Lower leg skin (tissue), 4 donors: ENCODE measurements at places on chromosomes 12 and 14.
A peak's percentile ranks its signal among the peaks of the same experiment; 100 is the strongest.

DNA sequence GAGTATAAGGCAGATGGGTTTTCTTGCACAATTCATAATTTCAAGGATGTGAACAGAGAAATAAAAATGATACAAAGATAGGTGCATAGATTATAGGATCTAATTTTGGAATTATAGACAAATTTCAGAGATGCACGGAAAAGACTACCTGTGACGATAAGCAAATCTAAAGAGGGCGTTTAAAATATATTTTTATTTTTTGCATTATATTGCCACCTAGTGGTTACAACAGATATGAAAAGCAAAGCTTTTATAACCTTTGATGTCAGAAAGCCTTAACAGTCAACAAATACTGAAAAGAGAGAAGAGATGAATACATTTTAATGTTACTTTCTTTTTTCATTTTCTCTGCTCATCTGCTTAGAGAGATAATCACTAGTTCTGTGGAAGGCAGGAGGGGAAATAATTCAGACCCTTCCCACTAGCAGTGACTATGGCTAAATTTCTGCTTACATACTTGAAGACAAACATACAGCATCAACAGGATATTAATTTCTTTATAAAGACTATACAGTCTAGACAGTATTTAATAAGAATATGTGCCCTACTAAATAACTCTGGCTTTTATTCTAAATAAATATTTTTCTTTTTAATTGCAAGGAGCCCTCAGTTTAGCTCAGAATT lies 46.3 kb downstream of the NTS start:
- no peak for DNase-seq

DNA sequence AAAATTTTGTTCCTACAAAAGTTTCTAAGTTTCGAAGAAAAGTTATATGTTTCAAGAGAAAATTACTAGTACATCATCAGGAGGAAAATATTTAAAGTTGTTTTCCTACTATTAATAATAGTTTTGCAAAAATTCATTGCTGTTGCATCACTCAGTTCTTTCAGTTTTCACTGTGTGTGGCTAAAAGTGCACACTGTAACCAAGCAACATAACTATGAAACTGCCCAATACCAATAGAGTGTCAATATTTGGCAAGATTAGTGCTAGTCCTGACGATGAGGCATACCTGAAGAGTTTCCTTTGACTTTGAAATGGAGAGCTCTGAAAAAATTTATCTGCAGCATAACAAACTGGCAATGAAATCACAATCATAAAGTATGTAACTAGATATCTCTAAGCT lies 194.3 kb downstream of the CPNE8 start:
- no peak for DNase-seq

DNA sequence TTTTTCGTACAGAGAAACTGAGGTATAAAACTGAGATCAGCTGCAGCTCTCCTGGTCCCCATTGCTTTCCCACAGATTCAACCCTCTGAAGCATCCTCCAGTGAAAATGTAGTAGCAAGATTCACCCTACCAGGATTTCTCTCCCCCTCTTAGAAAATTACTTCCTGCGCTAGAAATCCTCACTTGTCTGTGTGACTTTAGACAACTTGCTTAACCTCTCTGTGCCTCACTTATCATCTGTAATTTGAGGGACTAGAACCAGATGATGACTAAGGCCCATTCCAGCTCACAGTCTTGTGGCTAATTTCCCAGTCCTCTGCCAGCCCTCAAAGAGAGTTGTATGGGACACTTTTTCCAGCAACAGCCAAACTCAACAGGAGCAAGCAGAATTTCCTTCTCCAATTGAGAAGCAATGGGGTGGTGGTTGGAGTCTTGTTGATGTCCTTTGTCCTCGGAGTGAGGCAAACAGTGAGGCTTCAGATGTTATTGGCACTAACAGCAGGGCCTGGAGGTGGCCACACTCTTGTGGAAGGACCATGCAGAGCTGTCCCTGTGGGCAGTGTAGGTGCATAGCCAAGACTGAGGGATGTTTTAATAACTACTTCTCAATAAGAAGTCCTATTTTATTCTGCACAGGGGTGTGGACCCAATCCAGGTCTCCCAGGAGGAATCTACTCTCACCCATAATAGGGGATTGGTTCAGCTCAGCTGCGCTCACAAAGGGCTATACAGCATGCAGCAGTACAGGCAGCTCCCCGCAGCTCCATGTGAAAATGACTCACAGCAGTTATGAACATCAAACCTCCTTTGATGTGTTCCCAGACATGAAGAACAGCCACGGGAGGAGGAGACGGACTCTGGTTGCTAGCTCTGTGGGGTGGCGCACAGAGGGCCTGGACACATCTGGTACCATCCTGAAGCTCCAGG lies 200.1 kb downstream of the DAD1 start:
- no peak for DNase-seq

GRCh38 chr12:96501133-96501761 lies 11.9 kb downstream of the CFAP54 start:
- DNase-seq, result no peak

GRCh38 chr12:93015871-93016751 lies 87.0 kb upstream of the EEA1 start:
- no peak for DNase-seq

DNA sequence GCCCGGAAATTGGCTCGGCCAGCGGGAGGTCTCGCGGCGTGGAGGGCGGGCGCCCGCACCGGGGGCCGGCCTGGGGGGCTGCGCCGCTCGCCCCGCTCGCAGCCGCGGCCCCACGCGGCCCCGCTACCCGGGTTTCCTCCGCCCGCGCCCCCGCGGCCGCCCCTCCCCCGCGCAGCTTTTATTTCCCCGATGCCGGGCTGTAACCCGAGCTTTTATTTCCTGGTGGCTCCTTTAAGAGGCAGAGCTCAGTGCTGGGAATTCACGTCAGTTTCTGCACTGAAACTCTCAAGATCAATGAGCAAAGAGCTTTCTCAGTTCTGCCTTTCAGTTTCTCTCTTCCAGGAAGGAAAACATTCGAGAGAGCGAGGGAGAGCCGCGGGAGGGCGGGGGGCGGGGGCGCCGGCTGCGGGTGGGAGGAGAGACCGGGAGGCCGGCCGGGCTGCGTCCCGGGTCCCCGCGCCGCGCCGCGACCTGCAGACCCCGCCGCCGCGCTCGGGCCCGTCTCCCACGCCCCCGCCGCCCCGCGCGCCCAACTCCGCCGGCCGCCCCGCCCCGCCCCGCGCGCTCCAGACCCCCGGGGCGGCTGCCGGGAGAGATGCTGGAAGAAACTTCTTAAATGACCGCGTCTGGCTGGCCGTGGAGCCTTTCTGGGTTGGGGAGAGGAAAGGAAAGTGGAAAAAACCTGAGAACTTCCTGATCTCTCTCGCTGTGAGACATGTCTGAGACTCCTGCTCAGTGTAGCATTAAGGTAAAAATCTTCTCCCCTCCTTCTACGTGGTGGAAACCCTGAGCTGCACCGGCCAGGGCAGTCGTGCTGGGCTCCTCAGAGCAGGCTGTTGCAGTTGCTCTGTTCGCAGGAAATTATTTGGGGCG lies at the start of gene ETV6:
ETV6 (plus strand) TSS at position 262 of the 873 bp plus-strand sequence; CDS start at position 716, 454 bp downstream.
- peak; percentile 75 for DNase-seq

- DNase-seq, result no peak
Observed at GRCh38 chr12:109450980-109451379, 26.1 kb downstream of the KCTD10 start.

- DNase-seq, result no peak
Observed at GRCh38 chr12:39846971-39847650, 227.5 kb upstream of the ABCD2 start.

DNA sequence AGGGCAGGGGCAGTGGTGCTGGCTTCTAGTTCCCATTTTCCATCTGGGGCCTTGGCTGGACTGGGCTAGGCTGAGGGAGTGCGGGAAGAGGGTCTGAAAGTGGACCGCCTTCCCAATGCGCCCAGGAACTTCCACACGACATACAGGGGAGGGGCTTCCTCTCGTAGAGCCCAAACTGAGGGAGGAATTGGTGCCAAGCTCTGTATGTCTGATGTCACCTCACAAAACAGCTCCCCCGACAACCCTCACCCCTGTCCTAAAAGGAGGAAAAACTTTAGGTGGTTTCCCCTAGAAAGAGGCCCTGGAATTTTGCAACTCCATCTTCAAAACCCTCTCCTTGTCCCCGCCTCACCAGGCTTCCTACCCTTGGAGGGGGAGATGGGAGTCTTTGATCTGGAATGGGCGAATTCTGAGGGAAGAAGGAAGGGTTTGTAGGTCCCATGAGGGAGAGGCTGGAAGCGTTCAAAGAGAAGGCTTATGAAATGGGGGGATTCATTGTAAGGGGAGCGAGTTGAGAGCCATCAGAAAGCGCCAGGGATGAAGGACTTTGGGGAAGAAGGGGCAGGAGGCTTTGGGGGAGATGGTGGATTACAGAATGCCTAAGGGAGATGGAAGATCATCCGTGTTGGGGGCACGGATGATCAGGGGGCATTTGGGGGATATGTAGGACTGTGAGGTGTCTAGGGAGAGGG lies 844 bp downstream of the GLTP start:
- no peak for DNase-seq

DNA sequence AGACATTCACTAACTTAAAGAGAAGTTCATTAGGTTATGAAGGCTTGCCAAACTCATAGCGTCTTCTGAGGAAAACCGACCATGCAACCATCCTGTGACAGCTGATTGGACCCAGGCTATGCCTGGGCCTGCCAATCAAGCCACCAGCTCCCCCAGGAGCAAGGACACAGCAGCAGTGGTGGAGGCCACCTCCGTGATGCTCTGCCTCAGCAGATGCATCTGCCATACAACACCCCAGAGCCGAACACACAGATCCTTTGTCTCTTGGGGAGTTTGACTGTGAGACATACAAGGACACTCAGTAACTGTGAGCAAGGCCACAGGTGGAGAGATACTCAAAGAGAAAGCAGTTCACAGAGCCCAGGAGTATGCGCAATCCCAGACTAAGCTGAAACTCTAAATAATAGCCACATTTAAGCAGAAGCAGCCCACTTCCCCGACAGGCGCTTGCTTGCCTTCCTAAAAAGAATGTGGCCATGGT lies 10.0 kb upstream of the CNIH1 start:
- DNase-seq, result no peak

- no peak for DNase-seq
Observed at GRCh38 chr12:132151766-132152410, 7.6 kb downstream of the NOC4L start.

DNA sequence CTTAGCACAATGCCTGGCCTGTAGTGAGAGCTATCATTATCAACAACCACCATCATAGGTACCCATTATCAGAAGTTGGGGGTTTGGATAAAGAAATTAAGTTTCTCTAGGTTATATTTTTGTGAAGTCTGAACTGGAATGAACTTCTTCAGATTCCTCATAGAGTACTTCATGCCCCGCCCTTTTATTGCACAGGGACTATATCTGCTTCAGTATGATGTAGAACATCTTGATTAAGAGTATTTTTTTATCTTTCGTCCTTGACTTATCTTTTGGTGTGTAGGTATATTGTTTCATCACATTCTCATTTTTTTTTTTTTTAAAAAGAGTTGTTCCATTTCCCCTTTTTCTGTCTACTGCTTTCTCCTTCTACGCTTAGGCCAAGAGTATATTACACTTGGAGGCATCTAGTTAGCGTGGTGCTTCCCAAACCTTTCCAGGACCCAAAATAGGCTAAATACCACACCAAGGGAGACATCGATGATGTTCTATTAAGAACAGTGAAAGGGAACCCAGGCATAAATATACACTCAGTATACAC lies 467.5 kb downstream of the ZFP36L1 start:
- DNase-seq, result no peak
